HT-29 (cell line): ENCODE measurements at places on chromosomes 1 and 21. TPM values are rescaled to one million over a fixed set of nuclear protein-coding genes. Genes with fewer than 3 reads are reported as not detected.

Gene OR2L2
- total RNA-seq, result not detected in 2 replicates

Gene NBPF4
- total RNA-seq, result not detected in 2 replicates

Gene FGR
- not detected in 2 replicates for total RNA-seq

Gene ERICH3
- total RNA-seq, result not detected in 2 replicates

Gene EPHA8
- total RNA-seq, result not detected in 2 replicates

Gene NBPF9
- total RNA-seq, result 7.7 and 7.9 TPM in 2 replicates

Gene FLG2
- total RNA-seq, result not detected in 2 replicates

Gene ELF3
- 812 and 1,050 TPM in 2 replicates for total RNA-seq

Gene SERPINC1
- not detected in 2 replicates for total RNA-seq

Gene POTED
- total RNA-seq, result not detected in 2 replicates

Gene KCNJ15
- total RNA-seq, result not detected in 2 replicates

Gene TACSTD2
- total RNA-seq, result 26.6 and 28.7 TPM in 2 replicates

Gene FAF1
- total RNA-seq, result 25.9 and 28.5 TPM in 2 replicates

Gene C4BPA
- total RNA-seq, result 0.18 and 1.1 TPM in 2 replicates

Gene NUP210L
- total RNA-seq, result not detected in 2 replicates

Gene TNFRSF4
- total RNA-seq, result not detected in 2 replicates

Gene NUF2
- total RNA-seq, result 18.5 and 23.5 TPM in 2 replicates

Gene TNNI3K
- not detected in 2 replicates for total RNA-seq

Gene TSPAN1
- 162 and 165 TPM in 2 replicates for total RNA-seq

Gene SYNJ1
- 0.46 and 3.0 TPM in 2 replicates for total RNA-seq

Gene DISC1
- 0.33 and 0.34 TPM in 2 replicates for total RNA-seq
